ENCODE measurements at places on chromosomes 5 and 9. TPM values are rescaled to one million over a fixed set of nuclear protein-coding genes. Genes with fewer than 3 reads are reported as not detected.

DNA sequence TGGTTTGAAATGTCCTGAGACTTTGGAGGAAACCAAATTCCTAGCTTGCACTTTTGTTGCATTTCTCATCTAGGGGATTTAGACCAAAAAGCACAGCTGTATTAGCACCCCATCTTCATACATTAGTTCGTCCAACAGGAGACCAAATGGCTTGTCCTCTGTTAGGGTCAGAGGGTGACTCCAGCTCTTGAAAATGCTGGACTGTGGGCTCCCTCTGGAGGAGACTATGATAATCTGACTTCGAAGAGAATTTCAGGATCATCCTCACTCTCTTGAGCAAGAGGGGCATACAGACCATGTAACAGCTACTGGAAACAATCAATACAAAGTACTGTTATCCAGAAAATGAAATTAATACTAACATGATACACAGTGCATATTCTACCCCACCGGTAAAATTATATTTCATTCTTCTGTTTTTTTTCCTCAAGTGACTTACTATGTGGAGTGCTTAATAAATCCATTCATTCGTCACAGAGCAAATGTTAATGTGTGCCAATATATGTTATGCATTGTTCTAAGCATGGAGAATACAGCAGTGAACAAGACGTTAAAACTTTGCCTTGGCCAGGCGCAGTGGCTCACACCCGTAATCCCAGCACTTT is 63.7 kb upstream of the PPP2CA start:
- H3K36me3 ChIP-seq, result no peaks in the 10 kb centered on the region
- peak; percentile 73 for DNase-seq
- no peaks in the 10 kb centered on the region for H3K27me3 ChIP-seq

The KIF4B gene
- 0.26 TPM for total RNA-seq

- H3K27me3 ChIP-seq, result no peaks in the 10 kb centered on the region
- no peak overlapping the region for H3K4me3 ChIP-seq
- H3K27ac ChIP-seq, result no peak overlapping the region
Measured at GRCh38 chr9:128732576-128732975, 8.6 kb upstream of the ZDHHC12 start.

DNA sequence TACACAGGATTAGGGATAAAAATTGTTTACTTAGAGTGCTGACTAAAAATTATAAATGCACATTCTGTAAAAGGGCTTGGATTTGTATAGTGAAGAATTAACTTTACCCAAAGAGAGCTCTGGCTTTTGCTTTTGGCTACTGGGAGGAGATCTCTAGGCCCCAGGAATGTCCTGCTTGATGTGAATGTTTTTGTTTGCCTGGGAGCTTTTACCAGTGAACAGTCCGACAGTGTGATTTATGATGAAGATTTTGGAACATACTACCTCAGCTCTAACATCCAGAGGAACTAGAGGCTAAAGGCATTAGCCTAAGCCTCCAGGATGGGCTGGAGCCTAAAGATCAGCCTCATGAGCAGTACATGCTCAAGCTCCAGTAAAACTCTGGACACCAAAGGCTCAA is 103.7 kb upstream of the RFX3 start:
- H3K27ac ChIP-seq, result no peak overlapping the region
- H3K4me3 ChIP-seq, result no peak overlapping the region
- DNase-seq, result no peak
- no peaks in the 10 kb centered on the region for H3K36me3 ChIP-seq
- H3K27me3 ChIP-seq, result no peaks in the 10 kb centered on the region
- H3K4me1 ChIP-seq, result no peaks in the 10 kb centered on the region

- no peak overlapping the region for H3K27ac ChIP-seq
- no peaks in the 10 kb centered on the region for H3K36me3 ChIP-seq
- H3K27me3 ChIP-seq, result no peaks in the 10 kb centered on the region
- H3K4me1 ChIP-seq, result no peaks in the 10 kb centered on the region
- H3K4me3 ChIP-seq, result no peak overlapping the region
- DNase-seq, result no peak
Measured at GRCh38 chr9:126116351-126117157, 210.1 kb upstream of the MVB12B start.

The CENPP gene
- 0.78 TPM for total RNA-seq

DNA sequence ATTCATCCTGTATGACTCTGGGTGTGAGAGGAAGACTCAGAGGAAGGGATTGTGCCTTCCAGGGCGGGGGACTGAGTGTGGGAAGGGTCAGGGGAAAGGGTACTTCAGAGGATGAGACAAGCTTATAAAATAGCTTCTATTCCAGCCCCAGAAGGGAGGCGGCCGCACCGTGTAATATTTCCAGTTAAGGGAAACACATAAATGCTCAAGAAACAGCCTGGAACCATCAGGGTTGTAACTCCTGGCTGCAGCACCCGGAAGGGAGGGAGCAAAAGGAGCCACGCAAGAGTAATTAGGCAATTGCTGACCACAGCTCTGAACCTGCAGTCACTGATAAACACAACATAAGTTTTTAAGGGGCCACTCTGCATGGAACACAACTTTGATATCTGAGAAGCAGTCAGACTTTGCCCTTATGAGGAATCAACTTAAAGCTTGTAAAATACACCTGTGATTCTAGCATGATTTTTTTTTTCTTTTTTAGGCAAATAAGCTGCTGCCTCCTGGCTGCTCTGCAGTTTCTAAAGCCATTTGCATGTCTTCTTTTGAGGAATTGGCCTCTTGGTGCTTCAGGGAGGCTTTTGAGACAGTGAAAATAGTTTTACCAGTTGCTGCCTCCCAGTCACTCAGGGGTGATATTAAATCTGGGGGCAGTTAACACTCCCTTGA is 382.7 kb downstream of the ENC1 start:
- H3K4me1 ChIP-seq, result peaks cover 23% of the 10 kb centered on the region
- peak; percentile 36 for DNase-seq
- no peak overlapping the region for H3K27ac ChIP-seq

DNA sequence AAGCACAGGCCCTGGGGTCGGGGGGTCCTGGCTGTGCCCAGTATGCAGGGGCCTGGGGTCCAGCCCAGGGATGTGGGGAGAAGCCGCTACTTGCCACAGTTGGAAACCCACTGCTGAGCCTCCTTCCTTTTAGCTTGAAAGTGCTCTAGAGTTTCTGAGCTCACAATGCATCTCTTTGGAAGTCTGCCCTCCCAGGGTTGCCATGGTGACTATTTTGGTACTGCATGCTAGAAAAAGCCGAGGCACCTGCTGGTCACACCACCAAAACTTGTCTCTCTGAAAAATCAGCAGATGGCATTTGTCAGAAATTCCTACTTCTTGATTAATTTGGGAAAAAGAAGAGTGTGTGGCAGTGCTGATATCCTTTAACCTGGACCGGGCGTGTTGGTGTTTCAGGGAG is 151.8 kb downstream of the SEC61B start:
- no peaks in the 10 kb centered on the region for H3K27me3 ChIP-seq
- H3K36me3 ChIP-seq, result no peaks in the 10 kb centered on the region
- no peak overlapping the region for H3K27ac ChIP-seq
- no peak for DNase-seq
- H3K4me1 ChIP-seq, result peaks cover 1% of the 10 kb centered on the region
- no peak overlapping the region for H3K4me3 ChIP-seq

The CARTPT gene
- total RNA-seq, result not detected

The ZNF367 gene
- 1.0 TPM for total RNA-seq

The RAPGEF6 gene
- 8.6 TPM for total RNA-seq

Data from body of pancreas (tissue), 4 donors.